ENCODE measurements at places on chromosomes 13 and 19.

- no peak for DNase-seq
Measured at GRCh38 chr13:108083056-108083455, 132.3 kb downstream of the LIG4 start.

GRCh38 chr19:48989701-48990291, 3.3 kb downstream of the GYS1 start:
- DNase-seq, result no peak

DNA sequence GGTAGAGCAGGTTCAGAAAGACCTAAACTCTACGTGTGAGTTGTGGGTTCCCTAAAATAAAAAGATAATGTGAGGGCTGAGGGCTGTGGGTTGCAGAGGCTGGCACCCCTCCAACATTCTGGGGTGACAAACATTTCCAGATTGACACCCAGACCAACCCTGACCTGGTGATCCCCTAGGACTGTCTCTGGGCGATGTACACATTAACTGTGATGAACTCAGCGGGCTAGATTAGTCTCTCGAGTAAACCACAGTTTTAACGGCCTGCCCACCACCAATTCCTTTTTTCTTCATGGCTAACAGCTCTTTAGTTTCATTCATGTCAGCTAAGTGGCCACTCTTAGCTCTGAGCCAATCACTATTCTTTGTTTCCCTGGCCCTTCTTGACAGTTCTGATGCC, 24.8 kb downstream of the SIAH3 start:
- DNase-seq, result no peak

DNA sequence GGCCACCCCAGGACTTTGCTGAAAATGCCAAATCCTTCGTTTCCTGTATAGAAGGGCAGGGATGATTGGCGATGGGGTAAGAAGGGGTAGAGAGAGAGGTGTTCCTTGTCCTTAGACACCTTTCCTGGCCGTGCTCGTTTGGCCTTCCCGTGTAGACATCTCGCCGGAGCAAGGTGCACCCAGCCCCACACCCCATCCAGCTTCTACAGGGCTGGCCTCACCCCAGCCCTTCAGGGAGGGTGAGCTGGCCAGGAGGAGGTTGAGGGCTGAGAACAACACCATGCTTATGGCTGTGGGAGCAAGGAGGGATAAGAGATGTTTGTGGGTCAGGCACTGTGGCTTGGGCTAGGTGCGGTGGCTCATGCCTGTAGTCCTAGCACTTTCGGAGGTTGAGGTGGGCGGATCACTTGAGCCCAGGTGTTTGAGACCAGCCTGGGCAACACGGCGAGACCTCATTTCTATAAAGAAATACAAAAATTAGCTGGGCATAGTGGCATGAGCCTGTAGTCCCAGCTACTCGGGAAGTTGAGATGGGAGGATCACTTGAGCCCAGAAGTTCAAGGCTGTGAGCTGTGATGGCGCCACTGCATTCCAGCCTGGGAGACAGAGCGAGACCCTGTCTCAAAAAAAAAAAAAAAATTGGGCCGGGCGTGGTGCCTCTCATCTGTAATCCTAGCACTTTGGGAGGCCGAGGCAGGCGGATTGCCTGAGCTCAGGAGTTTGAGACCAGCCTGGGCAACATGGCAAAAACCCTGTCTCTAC, 15.5 kb downstream of the SMARCA4 start:
- no peak for DNase-seq

DNA sequence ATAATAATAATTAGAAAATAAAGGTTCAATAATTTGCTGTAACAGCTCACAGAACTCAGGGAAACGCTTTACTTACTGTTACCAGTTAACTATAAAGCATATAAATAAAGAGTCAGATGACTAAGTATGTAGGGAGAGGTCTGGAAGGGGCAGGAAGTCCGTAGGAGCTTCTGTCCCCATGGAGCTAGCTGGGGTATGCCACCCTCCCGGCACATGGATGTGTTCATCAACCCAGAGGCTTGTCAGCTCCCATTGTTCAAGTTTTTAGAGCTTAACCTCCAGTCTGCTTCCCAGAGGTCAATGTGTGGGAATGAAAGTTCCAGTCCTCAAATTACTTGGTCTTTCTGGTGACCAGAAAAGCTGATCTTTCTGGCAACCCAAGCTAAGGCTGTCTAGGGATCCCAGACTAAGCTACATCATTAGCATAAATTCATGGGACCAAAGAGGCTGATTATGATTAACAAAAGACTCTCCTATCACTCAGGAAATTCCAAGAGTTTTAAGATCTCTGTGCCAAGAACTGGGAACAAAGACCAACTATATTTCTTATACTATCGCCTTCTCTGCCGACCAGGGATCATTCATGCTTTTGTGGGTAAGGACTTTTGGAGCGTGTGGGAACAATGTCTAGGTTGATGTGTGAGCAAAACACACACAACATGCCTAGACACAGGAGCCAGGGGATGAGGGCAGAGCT, 31.7 kb upstream of the ZNF507 start:
- no peak for DNase-seq

DNA sequence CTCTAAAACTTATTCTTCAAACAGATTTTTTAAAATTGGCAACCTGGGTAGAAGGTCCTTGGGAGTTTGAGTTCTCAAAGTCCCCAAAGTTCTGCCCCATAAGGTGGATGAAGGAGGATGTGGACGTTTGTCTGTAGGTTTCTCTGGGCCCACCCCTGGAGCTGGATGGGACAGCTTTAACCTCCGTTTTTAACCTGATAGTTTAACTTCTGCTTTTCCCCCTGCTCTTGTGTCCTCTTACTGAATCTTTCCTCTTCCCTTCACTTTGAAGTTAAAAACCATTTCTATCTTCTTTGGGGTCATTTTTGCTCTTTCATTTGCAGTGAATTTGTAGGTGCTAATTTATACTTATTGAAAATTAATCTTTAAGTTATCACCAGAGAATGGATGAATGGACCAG, 79.1 kb downstream of the ESD start:
- DNase-seq, result no peak

DNA sequence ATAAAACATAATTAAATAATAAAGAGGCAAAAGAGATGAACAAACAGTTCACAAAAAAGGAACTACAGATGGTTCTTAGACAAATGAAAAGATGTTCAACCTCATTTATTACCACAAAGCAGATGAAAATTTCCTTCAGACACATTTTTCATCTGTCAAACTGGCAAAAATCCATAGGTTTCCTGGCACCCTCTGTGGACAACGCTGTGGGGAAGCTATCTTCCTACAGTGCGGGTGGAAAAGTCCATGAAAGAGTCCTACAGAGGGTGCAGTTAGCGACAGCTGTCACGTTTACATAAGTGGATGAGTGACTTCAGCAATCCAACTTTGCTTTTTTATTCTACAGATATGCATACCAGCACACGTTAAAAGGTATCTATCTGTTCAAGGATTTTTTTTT, 30.3 kb upstream of the PDCD5 start:
- no peak for DNase-seq

- no peak for DNase-seq
Measured at GRCh38 chr13:25778808-25779305, 273.0 kb downstream of the SHISA2 start.

GRCh38 chr19:33348301-33349010, 25.1 kb upstream of the CEBPG start:
- DNase-seq, result no peak

DNA sequence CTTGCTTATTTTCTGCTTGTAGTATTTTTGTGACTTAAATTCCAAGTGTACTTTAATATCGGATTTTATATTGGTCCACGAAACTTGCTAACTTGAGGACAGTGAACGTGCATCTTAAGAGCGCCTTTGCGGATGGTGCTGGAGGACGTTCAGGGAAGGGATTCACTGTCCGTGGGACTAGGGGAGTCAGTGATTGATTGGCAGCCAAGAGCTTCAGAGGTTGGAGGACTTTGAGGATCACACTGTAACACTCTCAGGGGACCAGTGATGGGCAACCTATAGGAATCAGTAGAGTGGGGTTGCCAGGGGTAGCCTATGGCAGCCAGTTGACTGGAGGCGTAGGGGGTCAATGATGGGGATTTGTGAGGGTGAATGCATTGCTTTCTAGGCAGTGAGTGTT, 516 bp downstream of the ZNF175 start:
- no peak for DNase-seq

DNA sequence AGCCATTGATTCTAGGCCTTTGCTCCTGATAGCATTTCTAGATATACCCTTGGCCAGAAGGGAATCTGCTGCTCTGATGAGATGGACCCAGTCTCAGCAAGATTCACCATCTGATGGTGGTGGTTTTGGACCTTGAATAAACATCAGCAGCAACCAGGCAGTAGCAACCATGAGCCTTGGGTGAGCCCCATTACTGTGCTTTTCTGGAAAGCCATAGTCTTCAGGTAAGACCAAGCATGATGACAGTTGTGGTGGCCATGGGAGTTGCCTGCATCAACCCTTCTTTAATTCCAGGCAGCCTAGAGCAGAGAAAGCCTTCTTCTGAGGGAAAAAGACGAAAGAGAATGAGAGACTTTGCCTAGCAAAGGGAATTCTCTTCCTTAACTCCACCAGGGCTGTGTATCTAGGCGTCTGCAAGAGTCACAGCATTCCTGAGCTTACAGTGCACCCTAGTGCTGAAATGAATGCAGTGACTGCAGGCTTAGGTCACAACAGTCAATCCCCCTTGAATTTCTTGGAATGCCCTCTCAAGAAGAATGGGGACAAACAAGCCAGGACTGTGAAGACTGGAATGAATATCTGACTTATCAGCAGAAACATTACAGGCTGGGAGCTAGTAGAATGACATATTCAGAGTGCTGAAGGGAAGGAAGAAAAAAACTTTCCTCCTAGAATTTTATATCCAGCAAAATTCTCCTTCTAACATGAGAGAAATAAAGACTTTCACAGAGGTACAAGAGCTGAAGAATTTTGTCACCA, 942.4 kb upstream of the PCDH20 start:
- DNase-seq, result no peak

GRCh38 chr13:25204863-25205262, 32.8 kb upstream of the AMER2 start:
- no peak for DNase-seq

GRCh38 chr19:52277471-52277870, 8.1 kb downstream of the ZNF766 start:
- no peak for DNase-seq

GRCh38 chr19:40829205-40829604, 21.0 kb downstream of the CYP2A6 start:
- DNase-seq, result no peak

DNA sequence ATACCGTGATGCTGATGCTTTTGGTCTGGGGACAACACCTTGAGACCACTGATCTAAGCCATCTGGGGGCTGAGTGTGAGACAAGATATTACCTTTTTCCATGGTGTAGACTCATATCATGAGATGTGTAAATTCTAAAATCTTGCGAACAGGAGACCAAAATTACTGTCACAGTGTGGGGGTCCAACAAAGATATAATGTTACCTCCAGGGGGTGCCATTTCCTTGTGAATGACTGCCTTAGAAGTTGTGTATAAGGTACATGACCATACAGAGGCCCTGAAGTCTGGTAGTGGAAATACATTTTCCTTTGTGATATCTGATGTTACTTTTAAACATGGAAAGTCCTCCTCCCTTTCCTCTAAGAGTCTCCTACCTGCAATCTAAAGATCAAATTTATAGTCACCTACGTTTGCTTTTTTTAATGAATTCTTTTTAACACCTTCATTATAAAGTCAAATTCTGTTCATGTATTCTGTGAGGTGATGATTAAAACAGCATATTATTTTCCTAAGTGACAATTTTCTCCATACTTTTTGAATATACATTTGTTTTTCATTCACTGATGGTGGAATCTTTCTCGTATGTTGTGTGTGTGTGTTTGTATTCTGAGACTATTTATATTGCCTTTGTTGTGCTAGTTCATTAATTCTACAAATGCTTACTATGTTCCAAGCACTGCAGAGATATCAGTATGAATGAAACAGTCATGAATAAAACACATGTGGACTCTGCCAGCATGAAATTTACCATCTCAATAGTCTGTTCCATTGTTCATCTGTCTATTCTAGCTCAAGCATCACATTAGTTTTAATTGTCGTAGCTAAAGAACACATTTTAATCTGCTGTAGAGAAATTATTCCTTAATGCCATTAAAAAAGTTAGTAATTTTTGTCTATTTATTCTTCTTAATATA, 113.7 kb downstream of the RFC3 start:
- no peak for DNase-seq

DNA sequence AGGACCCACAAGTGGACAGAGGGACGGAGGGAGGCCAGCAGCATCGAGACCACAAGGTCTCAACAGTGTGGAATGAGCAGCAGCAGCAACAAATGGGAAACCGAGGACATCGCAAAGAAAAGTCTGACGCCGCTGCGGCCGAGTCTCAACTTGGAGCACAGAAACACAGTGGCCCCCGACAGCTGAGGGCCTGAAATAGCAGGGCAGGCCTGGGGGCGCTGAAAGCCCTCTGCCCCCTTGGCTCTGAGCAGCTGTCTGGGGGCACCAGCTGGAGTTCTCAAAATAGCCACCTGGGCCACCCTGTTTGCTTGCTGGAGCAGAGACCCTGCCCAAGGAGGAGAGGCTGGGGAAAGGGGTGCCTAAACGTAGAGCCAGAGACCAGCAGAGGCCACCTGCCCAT, 5.9 kb upstream of the ISYNA1 start:
- DNase-seq, result no peak

- DNase-seq, result no peak
Measured at GRCh38 chr13:83151308-83151660, 731.0 kb downstream of the SLITRK1 start.

DNA sequence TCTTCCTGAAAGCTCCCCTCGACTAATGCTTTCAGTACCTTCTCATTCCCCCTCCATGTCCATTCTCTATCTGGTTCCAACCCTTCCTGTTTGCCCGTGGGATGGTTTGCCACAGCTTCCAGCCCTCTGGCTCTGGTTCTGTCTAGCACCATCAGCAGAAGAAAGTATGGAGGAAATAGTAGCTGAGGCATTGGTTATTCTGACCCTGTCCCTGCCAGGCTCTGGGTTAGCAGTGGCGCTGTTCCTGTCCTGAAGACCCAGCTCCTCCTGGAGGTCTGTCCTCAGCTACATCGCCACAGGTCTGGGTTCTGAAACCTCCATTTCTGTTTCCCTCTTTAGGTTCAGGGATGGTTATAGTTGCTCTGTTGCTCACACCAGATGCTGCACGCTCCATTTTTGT, 604.6 kb upstream of the GPC6 start:
- no peak for DNase-seq

DNA sequence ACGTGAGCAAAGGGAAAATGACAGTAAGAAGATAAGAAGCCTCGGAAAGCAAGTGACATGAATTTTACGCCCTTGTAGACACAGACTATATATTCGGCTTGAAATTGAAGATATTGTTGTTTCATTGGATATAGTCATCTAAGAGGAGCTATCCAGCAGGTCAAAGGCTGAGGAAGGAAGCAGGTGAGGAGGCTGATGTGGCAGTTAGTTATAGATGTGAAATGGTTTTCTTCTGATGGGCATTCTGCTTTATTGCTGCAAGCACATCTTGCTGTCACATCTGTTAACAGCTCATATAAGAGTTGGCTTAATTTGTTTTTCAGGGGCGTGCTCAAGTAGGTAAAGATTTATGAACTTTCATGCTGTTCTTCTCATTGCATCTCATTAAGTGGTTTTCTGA, 146.1 kb downstream of the KLF5 start:
- DNase-seq, result no peak

DNA sequence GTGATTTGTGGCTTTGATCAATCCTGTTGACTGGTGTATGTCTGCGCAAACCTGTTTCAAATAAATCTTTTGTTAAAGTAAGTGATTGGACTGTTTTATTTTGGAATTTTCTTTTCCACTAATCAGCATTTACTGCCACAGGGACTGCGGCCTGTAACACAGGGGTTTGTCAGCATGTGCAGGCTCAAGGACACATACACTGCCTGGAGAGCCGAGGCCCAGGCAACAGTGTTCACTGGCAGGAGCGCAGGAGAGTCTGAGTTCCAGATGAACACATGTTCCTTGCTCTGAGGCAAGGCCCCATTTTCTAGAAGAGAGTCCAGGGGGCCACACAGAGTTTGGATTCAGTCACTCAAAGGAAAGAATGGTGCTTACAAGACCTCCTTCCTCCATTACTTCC, 26.0 kb downstream of the SHISA2 start:
- no peak for DNase-seq

Data from head of caudate nucleus (tissue), 42 donors.